ENCODE measurements at places on chromosomes 1 and 21.

GRCh38 chr1:44345187-44345775 lies 9.8 kb downstream of the ERI3 start:
- DNase-seq: no peak

- no peak for DNase-seq
Measured at GRCh38 chr1:89821322-89822108, 683 bp downstream of the LRRC8D start.

DNA sequence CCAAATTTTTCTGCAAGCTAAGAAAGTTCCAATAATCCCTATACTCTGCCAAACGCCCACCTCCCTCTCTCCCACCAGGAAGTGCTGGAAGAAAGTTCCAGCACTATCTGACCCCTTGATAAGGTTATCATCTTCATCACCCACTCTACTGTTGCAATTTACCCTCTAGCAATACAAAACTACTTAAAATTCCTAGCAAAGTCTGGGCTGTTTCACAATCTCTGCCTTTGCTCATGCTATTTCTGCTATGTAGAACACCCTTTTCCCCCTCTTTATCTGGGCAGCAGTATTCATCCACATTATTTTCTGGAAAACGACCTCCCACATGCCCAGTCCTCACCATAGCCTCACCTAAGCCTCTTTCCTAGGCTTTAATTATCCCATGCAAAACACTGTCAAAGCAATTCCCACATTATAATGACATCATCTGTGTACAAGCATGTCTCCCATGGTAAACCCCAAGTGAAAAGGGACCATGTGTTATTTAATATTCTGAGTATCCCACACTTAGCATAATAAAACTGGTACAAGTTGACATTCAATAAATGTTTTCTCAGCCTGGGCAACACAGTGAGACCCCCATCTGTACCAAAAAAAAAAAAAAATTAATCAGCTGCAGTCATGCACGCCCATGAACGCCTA lies 12.0 kb downstream of the F11R start:
- no peak for DNase-seq

DNA sequence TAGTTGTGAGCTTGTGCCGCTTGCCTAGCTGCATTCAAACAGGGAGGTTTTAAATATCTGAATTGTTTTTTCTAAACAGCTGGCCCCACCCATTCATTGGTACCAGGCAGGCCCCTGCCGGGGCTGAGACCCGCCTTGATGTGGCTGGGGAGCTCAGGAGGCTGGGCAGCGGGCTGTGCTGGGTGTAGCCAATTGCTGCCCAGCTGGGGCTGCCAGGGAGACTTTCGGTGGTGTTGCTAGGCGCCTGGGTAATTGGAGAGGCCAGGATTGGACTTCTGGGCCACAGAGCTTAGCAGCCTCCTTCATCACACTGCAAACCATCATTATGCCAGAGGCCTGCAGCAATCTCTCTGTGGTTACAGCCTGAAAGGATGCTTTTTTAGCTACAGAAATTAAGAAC lies 12.2 kb downstream of the RHBDL2 start:
- no peak for DNase-seq

DNA sequence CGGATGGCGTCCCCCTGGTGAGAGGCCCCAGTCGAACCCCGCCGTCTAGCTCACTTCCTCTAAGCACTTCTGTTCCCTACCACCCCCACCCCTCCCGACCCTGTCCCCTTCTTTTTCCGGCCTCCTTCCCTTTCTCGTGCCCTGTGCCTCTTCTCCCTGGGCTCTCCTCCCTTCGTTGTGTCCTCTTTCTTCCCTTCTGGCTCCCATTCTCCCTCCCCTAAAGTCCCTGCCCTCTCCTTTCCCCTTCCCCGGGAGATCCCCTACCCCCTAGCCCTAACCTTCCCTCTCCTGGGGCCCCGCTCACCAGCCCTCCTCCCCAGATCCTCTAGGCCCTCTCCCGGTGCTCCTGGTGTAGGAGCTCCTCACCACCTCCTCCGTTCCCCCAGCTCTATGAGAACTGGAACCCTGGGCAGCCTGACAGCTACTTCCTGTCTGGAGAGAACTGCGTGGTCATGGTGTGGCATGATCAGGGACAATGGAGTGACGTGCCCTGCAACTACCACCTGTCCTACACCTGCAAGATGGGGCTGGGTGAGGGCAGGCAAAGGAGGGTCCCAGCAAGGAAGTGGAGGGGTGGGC lies 15.9 kb downstream of the BCAN start:
- DNase-seq: no peak

DNA sequence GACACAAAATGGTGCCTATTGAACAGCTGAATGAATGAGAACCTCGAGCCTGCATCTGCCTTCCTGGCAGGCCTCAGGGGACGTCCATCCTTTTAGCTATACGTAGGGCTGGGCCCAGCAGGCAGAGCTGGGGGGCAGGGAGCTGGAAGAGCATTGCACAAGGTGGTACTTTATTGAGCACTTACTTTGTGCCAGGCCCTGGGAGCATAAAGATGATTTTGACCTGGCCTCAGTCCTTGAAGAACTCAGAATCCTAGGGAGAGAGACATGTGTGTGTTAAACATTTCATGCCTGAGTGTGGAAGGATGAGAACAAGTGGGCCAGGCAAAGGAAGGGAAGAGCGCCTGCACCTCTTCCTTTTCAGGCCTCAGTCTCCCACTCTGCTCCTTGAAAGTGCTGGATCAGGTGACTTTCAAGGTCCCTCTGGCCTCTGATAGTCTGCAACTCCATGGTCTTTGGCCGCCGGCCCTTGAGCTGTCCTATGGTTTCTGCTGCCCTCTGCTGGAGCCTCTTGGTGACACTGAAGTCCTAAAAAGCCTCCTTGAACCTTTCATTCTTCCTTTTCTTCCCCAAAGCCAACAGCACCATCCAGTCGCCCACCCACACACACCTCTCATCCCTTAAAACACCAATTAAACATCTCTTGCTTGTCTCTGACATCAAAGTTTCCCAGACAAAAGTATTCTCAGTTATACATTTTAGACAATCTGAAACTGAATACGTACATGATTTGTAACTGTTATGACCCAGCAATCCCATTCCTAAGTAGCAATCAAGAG lies 3.5 kb upstream of the PEAR1 start:
- peak; percentile 65 for DNase-seq

DNA sequence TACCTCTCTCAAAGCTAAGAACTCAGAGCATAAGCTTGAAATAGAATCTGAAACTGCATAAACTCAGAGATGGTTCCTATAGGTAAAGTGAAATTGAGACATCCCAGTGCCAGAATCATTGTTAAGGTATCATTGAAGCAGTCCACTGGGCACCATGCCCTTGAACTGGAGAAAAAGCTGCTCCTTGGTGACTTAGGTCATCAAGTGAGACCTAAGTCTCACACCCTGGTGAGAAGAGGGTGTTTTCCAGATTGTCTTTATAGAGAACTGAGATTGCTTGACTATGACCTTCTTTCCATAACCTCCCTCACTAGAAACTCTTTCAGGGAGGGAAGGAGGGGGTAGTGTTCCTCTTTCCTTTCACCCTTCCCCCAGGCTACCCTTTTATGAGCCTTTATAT lies 9.4 kb upstream of the ATP6V1G3 start:
- no peak for DNase-seq

DNA sequence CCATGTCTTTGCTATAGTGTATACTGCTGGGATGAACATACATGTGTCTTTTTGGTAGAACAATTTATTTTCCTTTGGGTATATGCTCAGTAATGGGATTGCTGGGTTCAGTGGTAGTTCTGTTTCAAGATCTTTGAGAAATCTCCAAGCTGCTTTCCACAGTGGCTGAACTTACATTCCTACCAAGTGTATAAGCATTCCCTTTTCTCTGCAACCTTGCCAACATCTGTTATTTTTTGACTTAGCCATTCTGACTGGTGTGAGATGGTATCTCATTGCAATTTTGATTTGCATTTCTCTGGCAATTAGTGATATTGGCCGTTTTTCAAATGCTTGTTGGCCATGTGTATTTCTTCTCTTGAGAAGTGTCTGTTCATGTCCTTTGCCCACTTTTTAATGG lies 37.5 kb upstream of the ANGPTL1 start:
- DNase-seq: no peak

- no peak for DNase-seq
Measured at GRCh38 chr1:215567491-215568298, 591 bp downstream of the KCTD3 start.

- DNase-seq: no peak
Measured at GRCh38 chr21:43328185-43328957, 98.6 kb downstream of the SIK1 start.

GRCh38 chr21:42731264-42732032 lies 78.0 kb downstream of the PDE9A start:
- no peak for DNase-seq

GRCh38 chr1:153659175-153659534 lies 652 bp downstream of the SNAPIN start:
- no peak for DNase-seq

DNA sequence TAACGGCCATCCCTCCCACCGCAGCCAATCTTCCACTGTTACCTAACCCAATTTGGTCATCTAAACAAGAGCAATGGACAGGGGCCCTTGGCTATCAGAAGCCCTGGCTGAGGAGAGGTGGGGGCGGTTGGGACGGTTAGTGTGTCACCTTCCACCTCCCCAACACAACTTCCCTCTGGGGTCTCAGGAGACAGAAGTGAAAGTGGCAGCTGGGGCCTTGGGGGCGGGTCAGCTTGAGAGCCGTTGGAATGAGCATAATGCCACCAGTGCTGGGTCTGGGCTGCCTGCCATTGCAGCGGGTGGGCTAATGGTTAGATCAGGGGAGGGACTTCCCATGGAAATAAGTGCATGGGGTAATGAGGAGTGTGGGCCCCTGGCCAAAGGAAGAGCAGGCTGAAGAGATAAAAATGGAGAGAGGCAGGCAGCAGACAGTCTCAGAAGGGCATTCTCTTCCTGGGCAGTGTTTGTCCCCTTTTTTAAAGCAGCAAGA lies 7.9 kb downstream of the MEF2D start:
- DNase-seq: no peak

- DNase-seq: no peak
Measured at GRCh38 chr1:172530000-172530399, 3.0 kb upstream of the SUCO start.

DNA sequence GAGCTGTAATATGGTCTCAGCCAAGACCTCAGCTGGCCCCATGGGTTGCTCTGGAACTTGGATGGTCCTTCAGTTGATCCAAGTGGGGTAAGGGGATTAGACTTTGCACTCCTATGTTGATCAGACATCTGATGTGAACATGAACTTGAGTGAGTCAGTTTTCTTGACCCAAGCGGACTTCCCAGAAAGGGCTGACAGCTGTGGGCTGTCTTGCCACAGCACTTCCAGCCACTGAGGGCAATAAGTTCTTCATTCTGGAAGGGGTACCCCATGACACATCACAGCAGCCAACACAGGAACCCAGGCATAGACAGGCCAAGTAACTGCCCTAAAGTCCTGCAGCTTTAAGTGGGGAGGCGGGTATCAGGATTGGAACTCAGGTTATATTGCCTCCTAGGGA lies 93.9 kb upstream of the USP24 start:
- no peak for DNase-seq

- no peak for DNase-seq
Measured at GRCh38 chr1:207754974-207755700, 3.3 kb downstream of the CD46 start.

DNA sequence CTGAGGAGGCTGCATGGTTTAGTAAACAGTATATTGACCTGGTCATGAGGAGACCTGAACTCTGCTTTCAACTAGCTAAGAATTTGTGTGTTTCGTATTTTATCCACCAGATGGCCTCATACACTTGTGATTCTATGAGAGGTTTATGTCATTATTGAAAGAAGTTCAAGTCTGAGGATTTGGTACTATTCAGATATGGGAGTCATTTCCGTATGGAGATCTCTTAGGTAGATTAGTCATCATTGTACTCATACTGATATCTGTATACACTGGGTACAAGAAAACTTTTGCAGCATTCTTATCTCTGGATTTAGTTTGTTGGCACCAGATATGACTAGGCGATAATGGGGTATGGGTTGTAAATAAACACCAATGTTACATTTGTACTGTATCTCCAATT lies 26.6 kb downstream of the ATF6 start:
- no peak for DNase-seq

DNA sequence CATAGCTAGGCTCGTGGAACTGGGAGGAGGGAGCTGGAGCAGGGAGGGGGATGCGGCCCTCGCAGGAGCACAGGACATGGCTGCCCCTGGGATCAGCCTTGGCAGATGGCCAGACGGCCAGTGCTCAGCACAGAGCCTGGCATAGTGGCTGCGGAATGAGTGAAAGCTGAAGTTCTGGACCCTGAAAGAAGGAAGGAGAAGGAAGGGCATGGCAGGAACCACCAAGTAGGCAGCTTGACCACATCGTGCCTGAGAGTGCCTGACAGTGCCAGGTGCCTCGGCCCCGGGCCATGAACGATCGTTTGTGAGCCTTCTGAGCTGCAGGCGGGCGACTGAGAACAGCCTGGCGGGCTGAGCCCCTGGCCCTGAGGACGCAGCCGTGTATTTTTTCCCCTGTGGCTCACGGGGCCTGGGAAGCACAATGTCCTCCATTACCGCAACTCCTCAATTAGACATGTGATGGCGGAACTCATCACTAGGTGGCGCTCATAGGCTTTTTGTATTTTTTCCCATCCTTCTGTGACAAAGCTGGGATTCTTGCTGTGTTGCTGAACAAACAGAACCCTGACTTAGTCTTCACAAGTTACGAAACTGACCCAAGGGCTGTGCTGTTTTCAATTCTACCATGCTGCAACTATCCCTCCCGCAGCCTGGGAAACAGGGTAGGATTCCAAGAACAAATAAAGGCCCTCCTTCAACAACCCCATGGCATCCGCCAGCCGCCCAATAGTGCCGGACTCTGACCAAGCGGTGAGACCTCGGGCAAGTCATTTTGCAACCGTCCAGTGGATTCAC lies 29.9 kb upstream of the TMEM61 start:
- peak; percentile 50 for DNase-seq

DNA sequence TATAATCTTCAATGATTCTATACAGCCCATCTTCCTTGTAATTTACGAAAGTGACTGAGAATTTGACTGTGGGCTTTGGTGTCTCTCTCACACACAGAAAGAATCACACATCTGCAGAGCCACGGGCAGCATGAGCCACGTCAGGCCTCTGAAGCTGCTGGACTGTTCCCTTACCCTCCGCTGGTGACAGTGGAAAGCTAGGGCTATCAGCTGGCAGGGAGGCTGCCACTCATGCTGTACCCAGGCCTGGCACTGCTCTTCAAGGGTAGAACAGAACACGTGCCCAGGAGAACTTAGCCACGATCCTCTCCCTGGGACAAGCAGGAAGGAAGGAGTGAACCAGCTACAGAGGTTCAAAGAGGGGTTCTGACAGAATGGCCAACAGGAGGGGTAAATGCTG lies 90.7 kb downstream of the JAK1 start:
- no peak for DNase-seq

- DNase-seq: no peak
Measured at GRCh38 chr1:192538407-192539296, 36.9 kb upstream of the RGS1 start.

GRCh38 chr1:105260001-105260400 lies 1510.3 kb downstream of the AMY1C start:
- DNase-seq: no peak

GRCh38 chr1:52904927-52905698 lies 16.4 kb downstream of the ECHDC2 start:
- peak; percentile 38 for DNase-seq

- no peak for DNase-seq
Measured at GRCh38 chr21:29708401-29708800, 231.4 kb downstream of the GRIK1 start.

- DNase-seq: no peak
Measured at GRCh38 chr1:36339215-36339614, 15.8 kb upstream of the EVA1B start.

Data from H1 (cell line).